ENCODE measurements at places on chromosomes 4 and X.

DNA sequence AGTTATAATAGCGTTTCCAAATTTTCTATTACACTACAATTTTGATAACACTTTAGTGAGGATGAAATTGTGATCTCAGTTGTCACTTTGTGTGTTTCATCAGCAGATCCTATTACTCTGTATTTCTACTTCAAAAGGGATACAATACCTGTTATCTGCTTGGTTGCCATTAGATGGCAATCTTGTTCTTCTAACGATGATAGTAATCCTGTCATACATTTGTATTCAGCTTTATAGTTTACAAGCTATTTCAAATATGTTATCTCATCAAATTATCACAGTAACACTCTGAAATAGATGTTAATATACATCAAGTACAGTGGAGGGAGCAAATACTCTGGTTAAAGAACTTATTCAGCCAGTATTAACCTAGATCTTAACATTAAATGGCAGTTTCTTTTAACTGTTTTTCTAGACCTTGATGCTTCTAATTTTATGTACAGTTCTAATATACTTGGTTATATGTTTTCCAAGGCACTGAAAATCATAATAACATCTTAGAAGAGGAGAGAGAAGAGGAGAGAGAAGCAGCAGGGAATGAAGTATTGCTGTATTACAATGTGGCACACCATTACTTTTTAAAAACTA lies 292.0 kb downstream of the CCSER1 start:
- peak; percentile 70 for DNase-seq

GRCh38 chr4:110675426-110675825 lies 52.5 kb upstream of the PITX2 start:
- no peak for DNase-seq

DNA sequence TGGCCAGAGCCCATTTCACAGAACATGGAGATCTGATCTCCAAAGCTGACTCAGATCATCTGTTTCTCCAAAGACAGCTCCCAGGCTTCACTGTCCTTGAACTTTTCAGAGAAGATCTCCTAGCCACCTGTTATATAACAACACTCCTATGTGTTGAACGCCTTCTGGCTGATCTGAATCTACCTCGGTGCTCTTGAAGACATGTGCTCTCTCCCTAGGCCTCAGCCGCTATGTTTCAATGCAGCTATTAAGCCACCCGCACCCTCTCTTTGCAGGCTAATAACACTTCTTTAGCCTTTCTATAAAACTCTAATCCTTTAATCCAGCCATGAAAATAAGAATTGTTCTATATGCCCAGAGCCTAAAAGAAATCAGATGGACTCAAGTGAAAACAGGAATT lies 34.9 kb downstream of the SEL1L3 start:
- DNase-seq, result no peak

DNA sequence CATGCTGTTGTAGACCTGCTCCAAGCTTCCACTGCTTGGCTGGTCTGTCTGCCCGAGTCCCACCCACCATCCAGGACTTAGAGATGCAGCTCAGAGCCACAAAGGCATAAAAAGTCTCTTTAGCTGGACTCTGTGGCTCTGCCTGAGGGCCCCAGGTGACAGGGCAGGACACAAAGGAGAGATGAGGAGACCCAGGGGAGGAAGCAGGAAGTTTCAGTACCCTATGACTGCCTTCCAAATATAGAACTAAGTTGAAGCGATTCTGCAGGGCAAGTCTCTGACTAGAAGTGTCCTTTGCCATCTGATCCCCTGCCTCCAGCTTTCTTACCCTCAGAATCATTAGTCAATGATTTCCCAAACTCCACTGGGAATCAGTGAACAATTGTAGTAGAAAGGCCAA lies 11.2 kb upstream of the CXCR3 start:
- no peak for DNase-seq

DNA sequence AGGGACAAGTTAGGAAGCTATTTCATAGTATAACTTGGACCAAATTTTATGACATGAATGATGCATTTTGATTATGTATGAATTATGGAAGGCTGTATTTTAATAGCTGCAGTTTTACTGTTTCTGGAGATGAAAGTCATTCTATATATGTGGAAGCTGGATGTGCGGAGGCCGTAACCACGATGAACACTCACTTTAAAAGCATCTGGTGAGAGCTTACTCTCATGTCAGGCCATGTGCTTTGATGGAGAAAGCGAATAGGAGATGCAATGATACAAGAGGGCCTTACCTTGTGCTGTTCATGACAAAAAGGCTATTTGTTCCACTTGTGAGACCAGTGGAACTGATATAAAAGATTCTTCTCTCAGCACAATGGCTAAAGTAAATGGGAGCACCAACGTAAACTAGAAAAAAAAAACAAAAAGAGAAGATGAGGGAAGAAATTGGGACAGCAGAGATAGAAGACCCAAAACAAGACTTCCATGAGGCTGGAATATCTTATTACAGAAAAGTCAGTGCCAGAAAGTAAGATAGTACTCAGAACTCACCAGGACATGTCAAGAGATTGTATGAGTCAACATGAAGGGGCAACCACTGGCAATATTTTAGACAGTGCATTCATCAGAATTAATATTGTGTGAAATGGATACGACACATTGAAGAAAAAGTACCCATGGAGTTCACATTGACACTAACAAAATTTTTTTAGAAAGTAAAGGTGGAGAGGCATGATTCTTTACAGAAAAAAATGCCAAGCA lies 63.3 kb upstream of the GAB1 start:
- no peak for DNase-seq

DNA sequence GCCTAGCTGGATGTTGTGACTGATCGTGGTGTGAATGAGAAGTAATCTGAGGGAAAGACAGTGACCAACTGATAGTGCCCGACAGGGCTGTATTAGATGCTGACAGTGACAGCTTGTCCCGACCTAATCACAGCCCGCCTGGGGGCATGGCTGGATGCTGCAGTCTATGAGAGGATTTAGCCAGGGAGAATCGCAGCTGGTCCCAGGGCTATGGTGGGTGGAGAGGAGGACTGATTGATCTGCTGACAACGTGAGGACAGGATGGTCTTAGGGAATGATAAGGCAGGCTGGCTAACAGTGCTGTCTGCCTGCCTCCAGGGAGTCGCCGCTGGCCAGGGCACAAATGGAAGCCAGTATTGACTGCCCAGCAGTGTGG lies 621 bp upstream of the SUV39H1 start:
- DNase-seq, result no peak

DNA sequence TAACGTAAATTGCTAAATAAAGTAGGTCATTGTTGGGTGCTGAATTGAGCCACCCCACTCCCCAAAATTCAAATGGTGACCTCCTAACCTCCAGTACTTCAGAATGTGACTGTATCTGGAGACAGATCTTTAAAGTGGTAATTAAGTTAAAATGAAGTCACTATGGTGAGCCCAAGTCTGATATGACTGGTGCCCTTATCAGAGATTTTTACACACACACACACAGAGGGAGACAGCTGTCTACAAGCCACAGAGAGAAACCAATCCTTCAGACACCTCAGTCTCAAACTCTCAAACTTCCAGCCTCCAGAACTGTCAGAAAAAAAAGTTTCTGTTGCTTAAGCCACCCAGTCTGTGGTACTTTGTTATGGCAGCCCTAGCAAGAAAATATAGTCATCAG lies 879.2 kb upstream of the INTU start:
- DNase-seq, result no peak

DNA sequence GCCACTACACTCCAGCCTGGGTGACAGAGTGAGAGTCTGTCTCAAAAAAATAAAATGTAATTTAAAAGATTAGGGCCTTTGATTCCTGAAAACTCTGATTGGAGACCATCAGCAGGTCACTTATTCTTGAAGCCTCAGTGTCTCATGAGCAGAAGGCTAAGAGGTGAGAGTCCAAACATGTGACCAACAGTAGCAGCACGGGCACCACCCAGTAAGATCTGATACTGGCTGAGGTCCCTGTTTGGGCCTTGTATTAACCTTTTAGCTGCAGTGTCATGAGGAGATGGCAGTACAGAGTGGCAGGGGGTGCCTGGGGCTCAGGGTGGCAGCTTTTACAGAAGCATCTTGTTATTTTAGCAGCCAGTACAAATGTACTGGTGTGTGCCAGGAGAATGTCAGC lies 89.3 kb downstream of the FHDC1 start:
- no peak for DNase-seq

DNA sequence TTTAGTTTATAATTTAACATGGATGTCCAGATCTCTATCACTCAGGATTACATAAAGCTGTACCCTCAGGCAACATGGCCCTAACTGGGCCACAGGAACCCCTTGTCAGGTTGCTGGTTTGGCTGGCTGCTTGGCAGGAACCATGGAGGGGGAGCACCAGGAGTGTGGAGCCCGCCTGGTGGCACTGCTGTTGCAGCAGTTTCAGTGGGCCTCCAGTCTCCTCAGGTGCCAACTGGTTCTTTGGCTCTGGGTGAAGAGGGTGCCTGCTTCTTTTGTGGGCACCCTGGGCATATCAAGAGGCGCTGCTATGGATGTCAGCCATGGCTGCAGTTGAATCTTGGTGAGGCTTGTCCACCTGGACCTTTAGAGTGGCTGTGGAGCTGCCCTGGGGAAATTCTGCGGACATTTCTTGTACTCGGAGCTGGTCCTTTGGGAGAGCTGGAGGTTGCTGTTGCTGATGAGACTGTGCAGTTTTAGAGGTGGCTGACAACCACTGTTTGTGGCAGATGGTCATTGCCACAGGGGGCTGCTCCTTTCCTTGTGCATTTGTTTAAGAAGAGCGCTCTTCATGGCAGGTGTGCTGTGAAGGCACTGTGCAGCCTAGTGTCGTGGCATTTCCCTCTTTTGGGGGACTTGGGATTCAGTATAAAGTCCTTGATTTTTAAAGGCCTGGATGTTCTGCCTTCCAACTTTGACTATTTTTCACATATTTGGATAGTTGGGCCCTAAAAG lies 10.3 kb upstream of the SMIM14 start:
- no peak for DNase-seq

- DNase-seq, result no peak
Measured at GRCh38 chr4:38759790-38760122, 23.0 kb downstream of the TLR10 start.

- no peak for DNase-seq
Measured at GRCh38 chrX:39728025-39728424, 369.7 kb downstream of the BCOR start.

- DNase-seq, result peak; percentile 15
Measured at GRCh38 chr4:64158648-64159326, 250.5 kb downstream of the TECRL start.

- no peak for DNase-seq
Measured at GRCh38 chrX:24169211-24169610, 19.7 kb downstream of the ZFX start.

DNA sequence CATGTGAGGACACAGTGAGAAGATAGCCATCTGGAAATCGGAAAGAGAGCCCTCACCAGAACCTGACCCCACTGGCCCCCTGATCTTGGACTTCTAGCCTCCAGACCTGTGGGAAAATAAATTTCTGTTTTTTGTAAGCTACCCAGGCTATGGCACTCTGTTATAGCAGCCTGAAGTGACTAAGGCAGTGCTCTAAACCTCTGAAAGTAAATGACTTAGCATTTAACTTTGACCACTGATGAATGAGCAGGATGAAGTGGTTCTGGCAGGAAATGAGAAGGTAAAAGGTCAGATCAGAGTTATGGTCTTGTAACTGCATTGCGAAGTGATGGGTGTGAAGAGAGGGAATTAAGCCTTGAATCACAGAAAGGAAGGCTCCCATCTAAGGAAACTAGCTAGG lies 17.0 kb downstream of the GPAT3 start:
- no peak for DNase-seq

GRCh38 chr4:24794916-24795665 lies at the start of gene SOD3:
Gene SOD3, plus strand, starts transcription at chr4:24795573. Its CDS starts 3,949 bp downstream, at chr4:24799522.
- no peak for DNase-seq

- no peak for DNase-seq
Measured at GRCh38 chr4:182062458-182062857, 180.7 kb upstream of the TENM3 start.

GRCh38 chr4:42149004-42149403 lies 3.5 kb downstream of the BEND4 start:
- DNase-seq, result no peak

- DNase-seq, result no peak
Measured at GRCh38 chrX:20653070-20653469, 386.4 kb upstream of the RPS6KA3 start.

GRCh38 chr4:52704661-52705060 lies 45.6 kb upstream of the USP46 start:
- no peak for DNase-seq

- DNase-seq, result no peak
Measured at GRCh38 chr4:169800541-169800940, 42.8 kb upstream of the HPF1 start.

- no peak for DNase-seq
Measured at GRCh38 chrX:82627568-82627967, 880.5 kb upstream of the POU3F4 start.

DNA sequence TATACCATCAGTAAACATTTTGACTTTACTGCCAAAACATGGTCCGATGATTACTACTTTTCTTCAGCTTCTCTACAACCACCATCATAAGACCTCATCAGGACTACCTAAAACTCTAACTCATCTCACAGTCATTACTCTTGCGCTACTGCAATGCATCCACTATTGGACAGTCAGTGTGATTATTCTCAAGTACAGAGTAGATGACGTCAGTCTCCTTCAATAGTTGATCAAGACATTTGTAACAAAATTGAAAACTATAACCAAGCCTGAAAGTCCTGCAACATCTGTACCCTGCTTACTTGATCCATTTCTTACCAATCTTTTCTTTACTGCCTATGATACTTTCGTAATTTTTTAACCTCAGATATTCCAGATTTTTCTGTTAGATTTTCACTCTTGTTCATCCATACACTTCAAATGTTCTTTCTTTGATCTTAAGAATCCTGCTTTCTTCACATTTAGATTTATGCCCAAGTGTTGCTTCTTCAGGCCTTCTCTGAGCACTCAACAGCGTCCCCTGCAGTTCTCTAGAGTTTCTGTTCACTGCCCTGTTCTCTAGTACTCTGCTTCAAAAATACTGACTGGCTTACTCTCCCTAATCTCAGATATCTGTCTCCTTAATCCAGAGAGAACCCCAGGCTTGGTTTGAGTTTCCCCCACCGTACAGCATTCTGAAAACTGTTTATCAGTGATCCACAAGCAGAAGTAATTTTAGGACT lies 1517.6 kb downstream of the STIM2 start:
- DNase-seq, result no peak

GRCh38 chrX:39808471-39808917 lies 289.3 kb downstream of the BCOR start:
- no peak for DNase-seq

- DNase-seq, result no peak
Measured at GRCh38 chrX:31555506-31555905, 483.7 kb upstream of the FTHL17 start.

DNA sequence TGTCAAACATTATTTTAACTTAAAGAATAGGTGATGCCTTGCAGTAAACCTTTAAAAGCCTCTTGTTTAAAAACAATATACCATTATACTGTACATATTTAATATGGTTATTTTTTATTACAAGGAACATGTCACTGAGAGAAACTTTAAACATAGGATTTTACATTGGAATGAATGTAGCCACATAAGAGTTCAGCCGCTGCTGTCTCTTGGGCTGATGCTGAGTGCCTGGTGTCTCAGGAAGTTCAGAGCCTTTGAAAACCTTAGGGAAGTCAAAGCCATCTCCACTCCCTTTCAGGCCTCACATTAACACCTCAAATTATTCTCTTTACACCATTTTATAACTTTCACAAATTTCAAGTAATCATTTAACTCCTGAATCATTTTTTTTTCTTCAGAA lies 93.5 kb upstream of the DKK2 start:
- DNase-seq, result no peak
